ENCODE measurements at places on chromosomes 13 and 19.

DNA sequence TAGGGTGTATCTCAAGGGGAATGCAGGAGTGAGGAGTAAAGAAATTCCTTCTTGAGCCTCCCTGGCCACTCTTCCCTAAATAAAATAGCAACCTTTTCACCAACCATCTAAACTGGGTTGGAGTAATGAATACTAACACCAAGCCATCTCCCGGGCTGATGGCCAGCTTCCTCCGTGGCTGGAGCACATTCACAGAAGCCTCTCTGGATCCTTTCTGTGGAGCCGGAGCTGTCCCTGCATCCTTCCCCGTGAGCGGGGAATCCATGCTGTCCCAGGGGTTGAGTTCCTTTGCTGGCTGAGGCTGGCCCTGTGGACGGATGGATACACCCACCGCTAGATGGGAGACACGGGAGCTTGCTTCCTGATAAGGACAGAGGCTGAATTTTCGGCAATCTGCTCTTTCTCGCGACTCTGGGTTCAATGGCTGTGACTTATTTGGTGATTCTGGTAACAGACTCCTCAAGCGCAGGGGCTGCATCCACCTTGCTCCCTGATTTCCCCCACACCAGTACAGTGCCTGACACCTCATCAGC is 370.3 kb downstream of the ZNF536 start:
- DNase-seq = no peak

DNA sequence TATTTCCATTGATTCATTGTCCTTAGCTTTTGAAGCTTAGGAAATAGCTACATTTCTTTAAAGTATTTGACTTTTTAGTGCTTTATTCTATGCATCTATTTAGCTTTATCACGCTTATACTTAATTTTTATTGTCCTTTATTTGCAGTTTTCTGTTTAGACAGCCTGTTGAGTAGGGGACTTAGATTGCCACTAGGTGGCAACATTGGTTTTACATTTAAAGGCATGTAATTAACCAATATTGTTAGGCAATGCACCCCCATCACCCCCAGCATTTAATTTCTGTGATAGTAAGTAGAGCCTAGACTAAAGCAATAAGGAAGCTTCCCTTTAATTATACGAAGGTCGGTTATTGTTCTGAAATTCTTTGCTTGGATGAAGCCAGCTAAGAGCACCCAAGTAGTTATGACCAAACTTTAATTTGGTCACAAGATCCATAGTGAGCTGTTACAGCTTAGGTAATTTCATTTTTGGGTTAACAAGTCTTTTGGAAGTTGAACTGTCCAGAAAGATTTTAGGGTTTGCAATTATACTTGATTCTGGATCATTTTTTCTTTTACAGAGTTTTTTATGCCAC is 36.5 kb downstream of the B3GLCT start:
- no peak for DNase-seq

GRCh38 chr13:99289674-99290337 is 17.4 kb downstream of the GPR183 start:
- no peak for DNase-seq

GRCh38 chr13:85582890-85583289 is 216.3 kb downstream of the SLITRK6 start:
- no peak for DNase-seq

- DNase-seq = no peak
These were observed 8.6 kb downstream of the BRCA2 start for GRCh38 chr13:32323912-32324311.

GRCh38 chr13:40974460-40975407 is 44.4 kb downstream of the ELF1 start:
- DNase-seq = no peak

DNA sequence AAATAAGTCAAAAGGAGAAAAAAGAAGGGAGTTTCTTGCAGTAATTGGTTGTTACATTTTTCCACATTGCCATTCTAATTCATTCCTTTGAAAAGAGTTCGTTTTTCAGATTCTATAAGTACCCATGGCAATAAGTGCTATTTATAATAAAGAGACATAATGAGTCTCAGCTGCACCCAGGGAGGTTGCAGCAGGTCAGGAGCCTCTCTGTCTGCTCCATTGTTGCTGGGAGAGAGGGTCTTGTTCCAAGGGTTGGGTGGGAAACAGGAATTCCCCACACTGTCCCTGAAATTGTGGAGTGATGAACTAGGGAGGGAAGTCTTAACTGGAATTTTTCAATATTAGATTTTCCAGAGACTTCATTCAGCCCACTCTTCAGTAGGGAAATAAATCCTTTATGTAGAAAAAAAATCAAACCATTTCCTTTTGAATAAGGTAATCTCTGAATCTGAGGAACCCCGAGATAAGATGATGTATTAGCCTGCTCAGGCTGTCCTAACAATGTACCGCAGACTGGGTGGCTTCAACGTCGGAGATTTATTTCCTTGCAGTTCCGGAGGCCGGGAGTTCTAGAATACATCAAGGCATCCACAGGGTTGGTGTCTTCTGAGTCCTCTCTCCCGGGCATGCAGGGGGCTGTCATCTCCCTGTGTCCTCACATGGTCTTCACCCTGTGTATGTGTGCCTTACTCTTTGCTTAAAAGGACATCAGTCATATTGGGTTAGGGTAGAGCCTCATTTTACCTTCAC is 342.7 kb upstream of the TMTC4 start:
- DNase-seq = no peak

DNA sequence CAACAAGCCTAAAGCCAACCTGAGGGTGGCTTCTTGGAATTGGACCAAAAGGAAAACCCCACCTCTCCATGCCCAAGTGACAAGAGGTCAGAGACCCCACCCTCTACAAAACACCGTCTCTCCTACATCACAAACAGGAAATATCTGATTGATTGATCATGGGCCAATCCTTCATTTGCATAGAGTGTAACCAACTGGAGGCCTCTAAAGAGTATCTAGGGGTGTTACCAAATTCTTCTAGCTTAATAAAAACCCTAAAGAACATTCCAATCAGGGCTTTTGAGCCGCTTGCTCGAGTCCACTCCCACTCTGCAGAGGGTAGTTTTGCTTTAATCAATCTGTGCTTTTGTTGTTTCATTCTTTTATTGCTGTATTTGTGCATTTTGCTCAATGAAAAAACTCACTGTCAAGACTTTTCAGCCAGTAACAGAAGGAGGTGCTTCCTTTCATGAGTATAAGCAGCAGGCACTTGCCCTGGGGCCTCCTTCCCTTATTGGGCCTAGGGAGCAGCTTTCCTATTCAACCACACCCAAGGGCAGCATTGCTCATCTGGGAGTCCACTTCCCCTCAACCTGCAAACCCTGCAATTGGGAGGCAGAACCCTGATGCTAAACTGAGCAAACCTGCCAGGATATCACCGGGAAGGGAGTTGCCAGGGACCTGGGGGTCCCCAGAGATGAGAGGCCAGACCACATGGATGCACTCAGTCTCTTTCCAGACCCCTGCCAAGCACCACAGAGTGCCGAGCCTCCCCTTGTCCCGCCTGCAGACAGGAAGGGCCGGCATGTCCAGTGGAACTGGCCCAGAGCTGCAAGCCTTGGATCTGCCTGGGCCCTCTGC is 154.3 kb upstream of the VSTM2B start:
- no peak for DNase-seq

GRCh38 chr19:34574704-34575103 is 93.1 kb downstream of the WTIP start:
- DNase-seq = no peak

DNA sequence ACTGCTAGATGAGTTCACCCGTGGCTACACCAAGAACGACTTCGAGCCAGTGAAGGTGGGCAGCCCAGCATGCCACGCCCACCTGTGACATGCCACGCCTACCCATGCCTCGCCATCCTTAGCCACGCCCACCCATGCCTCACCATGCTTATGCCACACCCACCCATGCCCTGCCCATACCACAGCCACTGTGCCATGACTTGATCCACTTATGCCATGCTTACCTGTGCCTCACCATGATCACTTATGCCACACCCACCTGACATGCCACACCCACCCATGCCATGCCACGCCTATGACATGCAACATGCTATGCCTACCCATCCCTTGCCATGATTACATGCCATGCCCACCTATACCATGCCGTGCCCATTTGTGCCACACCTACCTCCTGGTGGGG is 12.9 kb upstream of the USE1 start:
- no peak for DNase-seq

DNA sequence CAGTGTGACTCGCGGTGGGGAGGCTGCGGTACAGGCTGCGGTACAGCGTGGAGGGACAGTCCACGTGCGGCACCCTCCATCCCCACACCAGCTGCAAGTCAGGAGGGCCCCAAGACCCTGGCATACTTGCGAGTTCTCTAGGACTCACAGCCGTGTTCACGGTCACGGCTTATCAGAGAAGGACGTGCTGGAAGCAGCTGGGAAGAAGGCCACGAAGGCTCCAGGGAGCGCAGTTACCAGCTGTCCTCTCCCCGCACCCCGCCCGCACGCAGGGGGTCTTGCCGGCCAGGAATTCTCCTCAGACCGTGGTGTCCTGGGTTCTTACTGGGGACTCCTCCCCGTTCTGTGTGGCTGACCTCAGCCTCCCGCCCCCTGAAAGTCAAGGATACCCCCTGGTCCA is 6.2 kb downstream of the ZNF444 start:
- no peak for DNase-seq

DNA sequence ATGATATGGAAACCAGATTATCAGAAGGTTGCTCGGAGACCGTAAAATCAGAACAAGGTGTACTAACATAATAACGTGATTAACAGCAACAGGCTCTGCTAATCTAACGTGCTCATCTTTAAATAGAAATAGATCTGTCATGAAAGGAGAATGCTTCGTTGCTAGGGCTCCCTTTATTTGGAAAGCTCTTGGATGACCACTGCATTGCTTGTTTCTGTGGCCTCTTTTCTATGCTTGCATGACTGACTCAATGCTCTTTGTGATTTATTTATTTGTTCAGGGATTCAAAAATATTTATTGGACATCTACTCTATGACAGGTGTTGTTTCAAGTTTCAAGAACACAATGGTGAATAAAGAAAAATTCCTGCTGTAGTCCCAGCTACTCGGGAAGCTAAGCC is 22.3 kb upstream of the ZDHHC20 start:
- no peak for DNase-seq

DNA sequence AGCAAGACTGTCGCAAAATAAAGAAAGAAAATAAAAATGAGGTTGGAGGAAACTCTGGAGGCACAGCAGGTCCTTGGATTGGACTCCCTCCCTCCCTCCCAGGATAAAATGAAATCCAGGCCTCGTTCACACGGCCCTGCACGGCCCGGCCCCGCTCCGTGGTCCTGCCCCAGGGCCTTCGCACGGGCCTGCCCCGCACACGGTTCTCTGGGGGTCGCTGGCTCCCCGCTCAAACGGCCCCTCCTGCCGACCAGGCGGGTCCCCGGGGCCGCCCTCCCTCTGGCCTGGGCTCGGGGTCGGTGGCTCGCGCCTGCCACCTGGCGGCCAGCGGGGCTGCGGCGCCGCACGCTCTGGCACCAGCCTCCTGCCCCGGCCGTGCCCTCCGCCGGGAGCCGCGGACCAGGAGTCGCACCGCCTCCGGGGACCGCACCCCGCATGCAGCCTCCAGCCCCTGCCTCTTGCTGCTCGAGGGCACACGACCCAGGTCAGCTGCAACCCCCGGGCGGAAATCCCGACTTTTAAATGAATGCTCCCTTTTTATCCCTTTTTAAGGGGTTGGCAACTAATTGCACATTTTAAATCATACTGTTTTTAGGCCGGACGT is 1.5 kb upstream of the WDR18 start:
- no peak for DNase-seq
